HepG2 (cell line): ENCODE measurements at places on chromosomes 11 and 22.

DNA sequence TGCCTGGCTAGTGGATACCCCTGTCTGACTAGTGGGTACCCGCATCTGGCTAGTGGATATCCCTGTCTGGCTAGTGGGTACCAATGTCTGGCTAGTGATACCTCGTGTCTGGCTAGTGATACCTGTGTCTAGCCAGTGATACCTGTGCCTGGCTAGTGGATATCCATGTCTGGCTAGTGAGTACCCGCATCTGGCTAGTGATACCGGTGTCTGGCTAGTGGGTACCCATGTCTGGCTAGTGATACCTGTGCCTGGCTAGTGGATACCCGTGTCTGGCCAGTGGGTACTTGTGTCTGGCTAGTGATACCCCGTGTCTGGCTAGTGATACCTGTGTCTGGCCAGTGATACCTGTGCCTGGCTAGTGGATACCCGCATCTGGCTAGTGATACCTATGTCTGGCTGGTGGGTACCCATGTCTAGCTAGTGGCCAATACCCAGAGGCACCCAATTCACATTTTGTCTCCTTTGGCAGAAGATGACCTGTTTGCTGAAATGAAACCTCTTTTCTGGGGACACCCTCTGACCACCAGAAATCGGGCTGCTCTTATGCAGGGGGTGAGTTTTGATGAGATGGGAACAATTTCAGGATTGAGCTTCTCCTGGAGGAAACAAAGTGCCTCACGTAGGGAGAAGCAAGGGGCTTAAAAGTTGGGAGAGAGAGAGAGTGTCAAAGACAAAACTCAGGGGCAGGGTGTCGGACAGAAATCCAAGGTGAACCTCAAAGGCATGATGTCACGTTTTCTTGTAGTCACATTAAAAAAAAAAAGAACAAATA is 63.4 kb downstream of the SMIM38 start:
- DNase-seq: no peak

DNA sequence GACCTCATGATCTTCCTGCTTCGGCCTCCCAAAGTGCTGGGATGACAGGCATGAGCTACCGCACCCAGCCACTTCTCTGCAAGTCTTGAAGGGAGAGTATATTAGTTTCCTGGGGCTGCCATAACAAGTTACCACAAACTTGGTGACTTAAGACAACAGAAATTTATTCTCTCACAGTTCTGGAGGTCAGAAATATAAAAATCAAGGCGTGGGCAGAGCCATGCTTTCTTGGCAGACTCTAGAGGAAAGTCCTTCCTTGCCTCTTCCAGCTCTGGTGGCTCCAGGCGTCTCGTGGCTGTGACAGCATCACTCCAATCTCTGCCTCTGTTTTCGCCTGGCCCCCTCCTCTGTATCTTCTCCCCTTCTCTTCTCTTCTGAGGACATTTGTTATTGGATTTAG is 110.2 kb upstream of the NAV2 start:
- no peak for DNase-seq

GRCh38 chr11:129291546-129291945 is 84.1 kb upstream of the BARX2 start:
- DNase-seq: no peak

DNA sequence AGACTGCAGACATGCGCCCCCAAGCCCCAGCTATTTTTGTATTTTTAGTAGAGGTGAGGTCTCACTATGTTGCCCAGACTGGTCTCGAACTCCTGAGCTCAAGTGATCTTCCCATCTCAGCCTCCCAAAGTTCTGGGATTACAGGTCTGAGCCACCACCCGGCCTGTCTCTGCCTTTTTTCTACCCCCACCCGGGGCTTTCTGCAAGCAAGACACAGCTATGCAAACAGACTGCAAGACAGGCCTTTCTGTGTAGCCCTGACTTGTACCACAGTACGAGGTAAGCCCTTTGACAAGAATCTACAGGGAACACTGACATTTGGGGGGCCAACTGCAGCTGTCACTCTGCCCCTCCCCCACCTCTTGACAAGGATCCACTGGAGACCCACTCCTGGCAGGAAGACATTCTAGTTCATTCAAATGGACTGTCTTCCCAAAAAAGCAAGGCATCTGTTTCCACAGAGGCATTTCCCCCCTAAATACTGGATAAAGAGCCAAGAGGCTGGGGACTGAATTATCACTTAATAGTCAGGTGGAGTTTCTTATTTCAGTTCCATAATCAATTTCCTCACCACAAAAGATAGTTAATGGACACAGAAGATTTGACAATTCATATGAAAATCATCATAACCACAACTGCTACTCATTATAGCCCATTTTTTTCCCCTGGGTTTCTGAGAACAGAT is 118.2 kb downstream of the ABTB2 start:
- no peak for DNase-seq
